ENCODE measurements at places on chromosomes 1 and 21.

DNA sequence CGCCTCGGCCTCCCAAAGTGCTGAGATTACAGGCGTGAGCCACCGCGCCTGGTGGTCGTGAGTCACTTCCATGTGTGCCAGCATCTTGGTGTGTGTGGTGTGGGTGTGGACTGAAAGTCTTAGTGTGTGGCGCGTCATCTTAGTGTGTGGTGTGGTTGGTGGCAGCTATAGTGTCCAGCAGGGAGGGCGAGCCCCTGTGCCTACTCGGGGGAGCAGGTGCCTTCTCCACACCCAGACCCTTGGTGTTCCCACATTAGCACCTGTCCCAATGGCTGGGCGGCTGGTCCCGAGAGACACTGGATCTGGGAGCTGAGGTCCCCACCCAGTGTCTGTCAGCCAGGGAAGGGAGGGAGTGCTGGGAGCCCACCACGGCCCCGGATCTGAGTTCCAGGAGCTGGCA, 2.8 kb downstream of the SCNN1D start:
- DNase-seq = peak; percentile 36

- no peak for DNase-seq
Observed at GRCh38 chr1:115604508-115604907, 37.3 kb upstream of the VANGL1 start.

GRCh38 chr21:35020902-35021301, 28.2 kb downstream of the RUNX1 start:
- DNase-seq = no peak

- DNase-seq = no peak
Observed at GRCh38 chr1:194223596-194223995, 1037.2 kb upstream of the B3GALT2 start.

DNA sequence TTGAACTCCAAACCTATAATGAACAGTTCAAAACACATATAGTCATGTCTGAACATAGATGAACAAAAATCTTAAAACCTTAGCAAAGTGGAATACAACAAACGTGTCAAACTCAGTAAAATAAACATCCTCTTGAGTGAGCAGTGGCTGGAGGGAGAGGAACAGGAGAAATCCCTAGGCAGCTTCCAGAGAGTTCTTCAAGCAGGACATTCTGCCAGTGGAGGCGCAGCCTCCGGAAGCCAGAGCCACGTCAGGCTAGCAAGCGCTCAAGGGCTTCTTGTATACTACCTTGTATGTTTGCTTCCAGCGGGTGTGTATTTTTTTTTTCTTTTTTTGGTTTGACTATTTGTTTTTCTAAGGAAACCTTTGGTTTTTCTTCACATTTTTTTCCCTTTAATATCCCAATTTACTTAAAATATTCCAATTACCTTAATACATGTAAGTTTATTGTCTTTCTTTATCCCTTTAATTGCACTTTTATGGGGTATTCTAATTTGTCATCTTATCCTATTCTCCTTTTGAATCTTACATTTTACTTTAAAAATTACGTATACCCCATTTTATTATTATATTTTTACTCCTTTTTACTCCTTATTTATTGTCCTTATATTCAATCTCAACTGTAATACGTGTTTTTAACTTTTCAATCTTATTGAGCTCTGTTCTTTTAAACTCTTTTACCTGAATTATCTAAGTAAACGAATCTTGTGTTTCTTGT, 42.0 kb downstream of the COLGALT2 start:
- DNase-seq = peak; percentile 45

DNA sequence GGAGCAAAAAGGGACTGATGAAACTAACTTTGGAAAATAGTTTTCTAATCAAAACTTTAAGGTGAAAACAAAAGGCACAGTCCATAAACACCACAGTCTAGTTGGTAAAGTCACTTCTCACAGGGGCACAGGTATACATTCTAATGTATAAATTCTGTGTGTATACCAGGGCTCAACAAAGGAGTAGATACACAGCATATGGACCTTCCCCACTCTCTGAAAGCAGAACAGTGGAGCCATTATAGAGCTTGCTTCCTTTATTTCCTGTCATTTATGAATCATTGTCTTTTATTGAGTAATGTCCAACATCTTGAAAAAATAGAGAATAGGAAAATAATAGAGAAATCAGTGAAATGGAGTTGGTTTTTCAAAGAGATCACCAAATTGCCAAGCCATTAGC, 746.5 kb upstream of the CHRM3 start:
- DNase-seq = no peak

DNA sequence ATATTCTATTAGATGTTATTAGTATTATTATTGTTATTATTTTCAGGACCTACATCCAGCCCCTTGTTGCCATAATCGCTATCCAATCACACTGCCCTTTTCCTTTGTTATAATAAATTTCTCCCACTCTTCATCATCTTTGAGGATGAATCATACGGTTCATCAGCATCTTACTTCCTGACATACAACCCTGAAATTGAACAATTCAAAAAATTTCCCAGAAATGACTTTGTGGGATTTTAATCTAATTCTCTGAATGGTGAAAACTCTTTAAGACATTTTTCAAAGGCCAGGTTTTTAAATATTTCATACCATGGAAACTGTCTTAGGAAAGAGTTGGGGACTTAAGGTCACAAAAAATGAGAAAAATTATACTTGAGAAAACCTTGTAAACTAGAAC, 353.5 kb downstream of the ST6GALNAC3 start:
- peak; percentile 45 for DNase-seq

DNA sequence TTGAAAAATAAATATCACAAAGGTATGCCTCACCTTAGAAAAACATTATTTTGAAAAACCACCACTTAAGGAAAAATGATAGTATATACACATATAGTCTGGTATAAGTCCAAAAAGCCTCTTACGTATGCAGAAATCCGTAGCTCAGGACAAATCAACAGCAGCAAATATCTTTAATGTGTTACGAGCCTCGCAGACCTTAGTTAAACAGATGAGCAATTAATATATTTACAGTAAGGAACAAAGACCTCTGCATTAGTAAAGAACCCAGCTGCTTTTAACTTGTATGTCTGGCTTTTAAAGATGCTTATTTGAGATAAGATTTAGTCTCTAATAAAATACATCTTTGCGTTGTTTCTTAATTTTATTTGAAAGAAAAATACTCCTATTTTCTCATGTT, 79.9 kb upstream of the CHRM3 start:
- DNase-seq = no peak

- DNase-seq = no peak
Observed at GRCh38 chr1:212021563-212021962, 13.8 kb downstream of the INTS7 start.

DNA sequence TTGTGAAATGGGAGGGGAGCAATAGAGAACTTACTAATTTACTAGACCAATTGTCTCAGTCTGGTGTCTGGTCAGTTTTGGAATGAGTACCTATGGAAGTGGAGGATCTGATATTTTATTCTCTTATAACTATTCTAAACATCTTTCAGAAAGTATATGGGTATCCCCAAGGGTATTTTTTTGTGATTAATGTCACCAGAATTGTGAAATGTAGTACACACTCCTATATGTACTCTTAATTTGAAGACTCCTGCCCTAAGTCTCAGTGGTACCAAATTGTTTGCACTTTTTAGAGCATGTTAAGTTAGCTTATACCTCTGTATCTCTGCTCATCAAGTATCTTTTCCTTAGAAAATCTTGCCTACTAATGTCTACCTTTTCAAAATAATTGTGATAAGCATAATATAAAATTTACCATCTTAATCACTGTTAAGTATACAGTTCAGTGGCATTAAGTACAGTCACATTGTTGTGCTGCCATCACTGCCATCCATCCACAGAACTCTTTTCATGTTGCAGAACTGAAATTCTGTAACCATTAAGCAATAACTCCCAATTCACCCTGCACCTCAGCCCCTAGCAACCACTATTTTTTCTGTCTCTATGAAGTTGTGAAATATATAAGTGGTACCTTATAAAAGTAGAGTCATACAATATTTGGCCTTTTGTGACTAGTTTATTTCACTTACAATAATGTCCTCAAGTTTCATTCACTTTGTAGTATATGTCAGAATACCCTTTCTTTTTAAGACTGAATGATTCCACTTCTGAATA, 40.5 kb downstream of the SLC30A7 start:
- DNase-seq = no peak

- DNase-seq = no peak
Observed at GRCh38 chr1:193494368-193494767, 308.0 kb upstream of the B3GALT2 start.

DNA sequence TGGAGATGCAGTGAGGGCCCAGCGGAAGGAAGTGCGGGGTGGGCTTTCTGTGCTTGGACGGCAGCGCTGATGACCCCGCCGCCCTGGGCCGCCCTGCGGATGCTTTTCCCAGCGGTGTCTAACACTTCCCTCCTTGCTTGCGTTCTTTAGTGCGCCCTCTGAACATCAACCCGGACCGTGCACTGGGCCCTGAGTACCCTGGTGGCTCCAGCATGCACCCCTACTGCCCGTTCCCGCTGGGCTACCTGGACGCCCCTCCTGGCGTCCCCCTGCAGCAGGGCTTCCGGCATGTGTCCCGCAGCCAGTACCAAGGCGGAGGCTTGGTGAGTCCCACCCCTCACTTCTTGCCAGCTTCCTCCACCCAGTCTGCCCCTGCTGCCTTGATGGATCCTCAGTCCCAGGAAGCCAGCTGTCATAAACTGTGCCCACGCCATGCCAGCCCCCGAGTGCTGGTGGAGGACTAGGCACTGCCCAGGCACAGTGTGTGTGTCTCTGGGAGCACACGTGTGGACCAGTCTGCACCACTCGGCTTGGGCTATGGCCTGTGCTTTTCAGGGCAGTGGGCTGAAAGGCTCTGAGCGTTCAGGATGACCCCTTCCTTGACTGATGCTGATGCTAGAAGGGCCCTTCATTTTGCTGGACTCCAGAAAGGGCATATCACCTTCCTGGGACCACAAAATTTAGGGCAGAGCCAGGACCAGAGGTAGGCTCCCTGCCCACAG, 2.3 kb downstream of the DMRTB1 start:
- no peak for DNase-seq

DNA sequence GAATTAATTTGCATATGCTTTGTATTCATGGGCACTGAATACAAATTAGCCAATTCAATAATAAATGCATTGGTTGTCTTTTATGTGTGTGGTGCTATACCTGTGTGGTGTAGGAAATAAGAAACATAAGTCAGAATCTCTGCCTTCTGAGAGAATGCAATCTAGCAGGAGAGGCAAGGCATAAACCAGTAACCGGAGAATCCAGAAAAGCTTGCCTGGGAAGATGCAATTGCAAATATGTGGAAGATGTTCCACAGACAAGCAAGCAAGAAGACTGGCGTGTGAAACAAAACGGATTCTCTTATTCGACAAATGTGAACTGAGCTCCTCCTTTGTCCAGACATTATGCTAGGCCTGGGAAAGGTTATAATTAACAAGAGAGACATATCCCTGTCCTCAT, 134.3 kb downstream of the NR5A2 start:
- no peak for DNase-seq

DNA sequence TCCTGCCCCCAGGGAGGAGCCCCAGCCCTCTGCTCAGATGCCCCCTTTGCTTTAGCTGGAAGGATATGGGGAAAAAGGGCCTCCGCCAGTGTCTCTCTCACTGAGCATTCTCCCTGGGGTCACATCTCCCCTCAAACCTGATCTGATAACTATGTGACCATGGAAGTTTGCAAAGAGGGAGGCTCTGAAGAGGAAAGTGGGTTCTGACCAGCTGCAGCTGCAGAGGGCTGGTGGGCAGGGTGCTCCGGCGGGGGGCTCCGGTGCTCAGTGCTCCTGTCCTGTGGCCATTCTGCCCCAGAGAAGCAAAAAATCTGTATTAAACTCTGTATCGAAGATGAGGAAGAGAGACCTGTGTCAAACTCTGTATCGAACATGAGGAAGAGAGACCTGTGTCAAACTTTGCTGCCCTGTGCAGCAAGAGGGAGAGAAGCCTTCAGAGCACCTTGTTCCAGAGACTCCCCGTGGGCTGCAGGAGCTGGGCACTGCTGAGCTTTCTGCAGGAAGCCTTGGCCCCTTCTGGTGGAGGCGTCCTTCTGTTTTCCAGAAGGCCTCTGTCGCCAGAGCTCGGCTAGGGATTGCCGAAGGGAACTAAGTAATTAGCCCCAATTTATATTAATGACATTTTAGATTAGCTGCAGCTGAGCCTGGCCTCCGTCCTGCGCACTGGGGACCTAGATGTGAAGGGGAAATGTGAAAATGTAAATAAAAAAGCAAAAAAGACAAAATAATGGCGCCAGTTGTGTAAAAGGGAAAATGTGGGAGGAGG, 186.2 kb upstream of the C1orf174 start:
- no peak for DNase-seq

GRCh38 chr1:106225403-106225802, 831.1 kb upstream of the PRMT6 start:
- no peak for DNase-seq

DNA sequence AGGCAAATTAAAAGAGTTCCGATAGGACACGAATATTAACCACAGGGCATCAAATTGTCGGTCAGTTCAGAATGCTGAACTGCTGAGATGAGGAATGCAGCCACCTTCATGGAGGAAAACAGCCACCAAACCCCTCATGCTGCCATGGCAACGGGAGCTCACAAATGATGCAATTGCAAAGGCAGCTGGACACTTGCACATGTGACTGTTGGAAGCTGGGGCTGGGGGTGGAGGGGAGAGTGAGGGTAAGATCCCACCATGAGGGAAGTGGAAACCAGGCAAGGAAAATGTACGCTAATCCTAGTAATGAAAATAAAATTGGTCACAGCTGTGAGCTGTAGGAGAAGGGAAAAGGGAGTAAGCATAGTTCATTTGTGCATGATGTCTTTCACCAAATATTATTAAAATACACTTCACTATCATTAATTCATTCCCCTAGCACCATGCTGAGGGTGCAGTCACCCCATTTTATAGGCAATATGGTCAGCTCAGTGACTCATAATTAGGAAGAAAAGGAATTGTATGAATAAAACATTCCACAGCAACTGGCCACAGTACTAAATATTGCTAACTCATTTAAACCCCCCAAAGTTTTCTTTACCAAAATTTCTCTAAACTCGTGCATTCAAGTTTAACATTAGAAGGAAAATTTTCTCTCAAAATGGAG, 15.3 kb downstream of the BECN2 start:
- DNase-seq = peak; percentile 58

DNA sequence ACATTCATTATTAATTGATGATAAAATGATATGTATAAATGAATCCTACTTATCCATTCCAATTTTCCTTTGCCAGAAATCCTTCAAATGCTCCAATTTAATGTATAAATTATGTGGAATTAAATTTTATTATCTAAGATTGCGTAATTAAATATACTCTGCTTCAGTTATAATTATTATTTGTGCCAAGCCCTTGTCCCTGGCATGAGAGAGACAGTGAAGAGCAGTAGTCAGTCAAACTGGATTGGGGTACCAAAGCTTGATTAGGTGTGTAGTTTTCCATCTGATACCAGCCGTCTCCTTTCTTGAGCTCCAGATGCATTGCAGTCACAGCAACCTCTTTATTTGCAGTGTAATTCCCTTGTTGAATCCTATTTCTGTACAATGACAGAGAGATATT, 22.4 kb upstream of the MTF2 start:
- no peak for DNase-seq

- DNase-seq = no peak
Observed at GRCh38 chr1:213987422-213987926, 299 bp upstream of the PROX1 start.

GRCh38 chr1:235617808-235618207, 31.8 kb downstream of the GNG4 start:
- DNase-seq = peak; percentile 72

GRCh38 chr1:99445486-99445885, 181.2 kb downstream of the PLPPR4 start:
- peak; percentile 34 for DNase-seq

GRCh38 chr21:26389971-26390641, 183.0 kb downstream of the CYYR1 start:
- DNase-seq = peak; percentile 79
